Head of caudate nucleus (tissue), 42 donors: ENCODE measurements at places on chromosomes 5 and 9.

DNA sequence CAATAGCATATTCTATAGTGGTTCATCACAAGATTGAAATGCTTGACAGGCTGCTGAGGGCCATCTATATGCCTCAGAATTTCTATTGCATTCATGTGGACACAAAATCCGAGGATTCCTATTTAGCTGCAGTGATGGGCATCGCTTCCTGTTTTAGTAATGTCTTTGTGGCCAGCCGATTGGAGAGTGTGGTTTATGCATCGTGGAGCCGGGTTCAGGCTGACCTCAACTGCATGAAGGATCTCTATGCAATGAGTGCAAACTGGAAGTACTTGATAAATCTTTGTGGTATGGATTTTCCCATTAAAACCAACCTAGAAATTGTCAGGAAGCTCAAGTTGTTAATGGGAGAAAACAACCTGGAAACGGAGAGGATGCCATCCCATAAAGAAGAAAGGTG lies 43.8 kb downstream of the GCNT1 start:
- no peak for DNase-seq

DNA sequence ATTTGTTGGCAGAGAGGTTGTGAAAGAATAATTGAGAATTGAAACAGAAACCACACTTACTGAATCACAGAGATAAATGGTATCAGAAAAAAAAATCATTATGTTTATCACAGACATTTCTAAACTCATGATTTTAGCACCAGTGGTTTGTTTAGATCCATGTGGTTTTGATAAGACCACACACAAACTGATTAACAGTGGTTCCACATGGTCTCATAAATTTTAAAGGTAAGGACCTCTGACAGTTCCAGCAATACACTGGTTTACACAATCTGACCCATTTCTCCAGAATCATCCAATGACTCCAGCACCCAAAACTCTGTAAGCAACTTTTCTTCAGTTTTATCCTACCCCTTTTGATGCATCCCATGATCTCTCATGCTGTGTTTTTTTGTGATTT lies 261.2 kb downstream of the ANXA1 start:
- no peak for DNase-seq

- DNase-seq = no peak
Measured at GRCh38 chr5:23994581-23995370, 487.4 kb downstream of the PRDM9 start.

DNA sequence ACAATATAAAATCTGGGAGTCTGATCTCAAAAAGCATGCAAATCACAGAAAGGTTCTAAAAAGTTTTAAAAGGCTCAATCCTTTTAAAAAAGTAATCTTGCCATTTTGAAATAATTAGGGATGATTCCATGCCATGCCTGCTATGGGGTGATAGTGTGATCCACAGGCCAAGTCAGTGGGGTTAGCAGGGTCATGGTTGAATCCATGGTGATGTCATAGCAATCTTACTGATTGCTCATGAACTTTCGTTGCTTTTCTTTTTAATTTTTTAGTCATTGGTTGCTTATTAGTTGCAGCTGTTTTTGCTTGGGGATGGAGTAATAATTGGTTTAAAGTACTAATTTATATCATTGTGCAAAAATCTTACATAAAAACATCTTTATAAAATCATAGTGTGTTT lies 485.0 kb downstream of the ENC1 start:
- DNase-seq = no peak

GRCh38 chr9:104927216-104927911 lies 591 bp downstream of the ABCA1 start:
- no peak for DNase-seq

DNA sequence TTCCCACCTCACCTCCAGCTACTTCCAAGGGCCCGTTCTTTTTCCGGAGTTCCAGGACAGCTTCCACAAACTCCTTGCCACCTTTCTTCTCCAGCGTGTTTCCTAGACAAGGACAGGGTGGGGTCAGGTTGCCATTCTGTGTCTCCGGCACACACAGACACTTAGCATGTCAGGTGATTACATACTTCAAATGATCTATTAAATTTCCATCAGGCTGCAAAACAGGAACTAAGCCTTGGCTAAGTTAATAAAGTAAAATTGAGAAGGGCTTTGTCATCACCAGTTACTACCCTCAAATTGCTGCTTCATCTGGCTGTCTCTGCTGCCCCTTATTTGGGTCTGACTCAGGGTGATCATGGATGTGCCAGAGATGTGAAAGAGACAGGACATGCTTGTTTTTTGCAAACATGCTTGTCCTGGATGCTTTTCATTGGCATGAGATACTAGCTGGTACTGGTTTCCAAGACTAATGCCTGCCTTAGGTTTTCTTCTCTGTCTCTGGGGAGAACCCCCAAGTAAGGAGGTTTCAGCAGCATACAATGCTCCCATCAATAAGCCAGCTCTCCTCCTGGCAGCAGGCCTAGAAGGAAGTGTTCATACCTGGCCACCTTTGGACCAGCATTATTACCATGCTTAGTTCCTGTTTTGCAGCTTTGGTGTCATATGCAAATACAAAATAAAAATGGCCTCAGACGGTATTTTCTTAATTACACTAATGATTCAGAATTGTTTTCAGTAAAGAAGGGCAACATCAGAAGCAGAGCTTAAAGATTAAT lies 52.9 kb downstream of the MACROH2A1 start:
- DNase-seq = no peak

DNA sequence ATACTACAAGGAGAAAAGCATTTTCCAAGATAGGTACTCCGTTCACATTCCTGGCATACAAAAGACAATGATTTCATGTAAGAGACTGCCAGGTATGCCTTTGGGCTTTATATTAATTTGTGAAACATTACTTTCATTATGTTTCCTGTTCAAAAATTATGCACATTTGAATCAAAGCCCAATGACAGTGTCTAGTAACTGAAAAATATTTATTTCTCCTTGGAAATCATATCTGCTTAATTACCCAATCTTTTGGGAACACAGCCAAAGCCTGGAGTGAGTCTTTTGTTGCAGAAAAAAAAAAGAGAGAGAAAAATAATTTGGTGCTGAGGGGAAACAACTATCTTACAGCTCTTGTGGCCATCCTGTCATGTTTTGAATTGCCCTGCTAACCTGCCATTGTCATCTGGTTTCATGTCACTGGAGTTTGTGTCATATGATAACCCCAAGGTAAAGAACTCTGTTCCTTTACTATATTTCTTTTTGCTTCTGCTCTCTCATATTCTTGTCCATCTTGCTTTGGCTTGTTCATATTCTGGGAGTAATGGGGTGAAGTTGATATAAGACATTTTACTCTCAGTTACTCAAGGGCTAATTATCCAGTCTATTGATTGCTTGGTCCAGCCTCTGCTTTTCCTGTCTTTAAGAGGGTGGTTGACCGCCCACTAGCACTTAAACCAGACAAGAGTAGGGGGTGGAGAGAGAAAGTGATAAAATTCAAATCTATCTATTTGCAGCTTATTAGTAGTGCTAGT lies 238.3 kb upstream of the NUDT12 start:
- DNase-seq = no peak

GRCh38 chr9:135850737-135851136 lies 56.6 kb downstream of the CAMSAP1 start:
- DNase-seq = peak; percentile 29

DNA sequence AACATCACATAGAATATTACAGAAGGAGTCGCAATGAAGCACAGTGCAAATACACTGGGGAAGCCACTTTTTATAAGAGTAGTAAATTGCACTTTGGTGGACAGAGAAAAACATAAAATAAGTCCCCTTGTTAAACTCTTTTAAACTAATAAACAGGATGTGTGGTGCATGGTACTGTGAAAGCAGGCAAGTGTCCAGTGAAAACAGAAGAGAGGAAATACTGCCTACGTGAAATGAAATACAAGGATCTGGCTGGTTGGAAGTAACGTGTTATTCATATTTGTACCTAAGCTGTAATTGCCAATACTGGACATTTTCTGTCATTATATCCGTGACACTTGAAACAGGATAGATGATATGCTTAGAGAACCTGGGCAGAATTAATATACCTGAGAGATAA lies 191.9 kb upstream of the SLC27A6 start:
- no peak for DNase-seq

DNA sequence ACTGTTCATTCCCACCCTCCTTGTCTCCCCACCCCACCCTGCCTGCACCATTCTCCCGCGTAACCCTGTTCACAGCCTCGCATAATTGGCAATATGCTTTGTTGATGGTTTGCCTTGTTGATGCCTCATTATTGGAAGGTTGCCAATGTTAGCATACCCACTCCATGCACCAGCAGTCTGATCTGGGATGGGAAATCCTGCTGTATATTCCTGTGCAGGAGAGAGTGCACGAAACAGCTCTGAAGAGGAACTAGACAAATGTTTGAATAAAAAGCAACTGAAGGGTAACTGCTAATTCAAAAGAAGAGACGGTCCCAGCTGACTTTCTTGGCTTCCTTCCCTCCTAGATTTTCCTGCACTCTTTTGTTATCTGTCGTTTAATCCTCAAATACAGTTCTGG lies 271.7 kb upstream of the TLE4 start:
- DNase-seq = no peak

DNA sequence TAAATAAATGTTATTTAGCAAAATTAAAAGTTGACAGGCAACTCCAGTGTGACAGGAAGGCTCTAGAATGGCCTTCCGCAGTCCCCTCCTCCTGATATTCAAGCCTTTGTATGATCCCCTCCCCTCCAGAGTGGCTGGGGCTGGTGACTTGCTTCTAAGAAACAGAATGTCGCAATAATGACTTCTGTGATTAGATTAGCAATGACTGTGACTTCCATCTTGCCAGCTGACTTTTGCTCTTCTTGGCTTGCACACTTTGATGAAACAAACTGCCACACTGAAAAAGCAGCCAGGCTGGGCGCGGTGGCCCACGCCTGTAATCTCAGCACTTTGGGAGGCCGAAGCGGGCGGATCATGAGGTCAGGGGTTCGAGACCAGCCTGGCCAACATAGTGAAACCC lies 106.5 kb upstream of the LARP1 start:
- DNase-seq = no peak

GRCh38 chr5:146026307-146027010 lies 78.9 kb downstream of the PLAC8L1 start:
- DNase-seq = no peak

DNA sequence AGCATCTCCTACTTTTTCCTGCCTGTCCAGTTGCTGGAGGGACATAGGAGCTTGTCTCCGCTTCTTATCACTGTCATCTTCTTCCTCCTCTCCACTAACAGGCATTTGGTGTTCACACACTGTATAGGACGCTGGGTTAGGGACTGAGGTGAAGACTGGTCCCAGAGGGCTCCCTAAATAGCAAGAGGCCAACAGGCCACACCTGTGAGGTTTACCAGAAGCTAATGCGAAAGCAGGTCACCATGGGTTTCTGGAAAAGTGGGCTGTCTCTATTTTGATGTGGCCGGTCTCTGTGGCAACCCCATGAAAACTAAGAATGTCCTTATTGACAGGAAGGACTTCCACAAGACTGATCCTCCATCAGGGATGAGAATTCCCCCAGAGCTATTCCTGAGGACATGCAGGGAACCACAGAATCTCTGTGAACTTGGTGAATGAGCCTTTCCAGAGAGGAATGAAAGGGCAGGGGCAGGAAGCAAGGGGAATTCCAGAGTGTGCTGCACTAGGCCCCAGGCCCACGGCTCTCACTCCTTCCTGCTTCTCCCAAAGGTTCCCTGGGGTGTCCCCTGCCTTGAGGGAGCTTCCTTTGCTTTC lies 61.7 kb downstream of the DAP start:
- DNase-seq = no peak

GRCh38 chr5:138573949-138574670 lies 1.1 kb downstream of the HSPA9 start:
- no peak for DNase-seq

- DNase-seq = no peak
Measured at GRCh38 chr5:139684350-139684880, 36.3 kb downstream of the CXXC5 start.

DNA sequence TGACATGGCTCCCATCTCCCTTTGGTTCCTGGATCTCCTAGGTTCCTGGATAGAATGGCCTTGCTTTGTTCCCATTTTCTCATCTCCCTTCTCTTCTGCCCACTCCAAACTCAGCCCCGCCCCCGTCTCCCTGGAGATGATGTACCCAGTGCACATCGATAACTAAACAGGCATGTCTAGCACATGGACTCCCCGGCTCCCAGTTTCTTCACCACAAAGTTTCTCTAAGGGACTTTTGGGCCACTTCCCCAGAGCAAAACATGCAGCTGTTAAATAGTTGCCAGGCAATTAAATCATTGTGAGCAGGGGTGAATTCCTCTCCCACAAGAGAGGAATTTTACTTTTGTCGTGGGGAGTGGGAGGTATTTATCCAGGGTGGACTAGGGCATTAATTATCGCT lies 259.0 kb downstream of the GADD45G start:
- DNase-seq = no peak

DNA sequence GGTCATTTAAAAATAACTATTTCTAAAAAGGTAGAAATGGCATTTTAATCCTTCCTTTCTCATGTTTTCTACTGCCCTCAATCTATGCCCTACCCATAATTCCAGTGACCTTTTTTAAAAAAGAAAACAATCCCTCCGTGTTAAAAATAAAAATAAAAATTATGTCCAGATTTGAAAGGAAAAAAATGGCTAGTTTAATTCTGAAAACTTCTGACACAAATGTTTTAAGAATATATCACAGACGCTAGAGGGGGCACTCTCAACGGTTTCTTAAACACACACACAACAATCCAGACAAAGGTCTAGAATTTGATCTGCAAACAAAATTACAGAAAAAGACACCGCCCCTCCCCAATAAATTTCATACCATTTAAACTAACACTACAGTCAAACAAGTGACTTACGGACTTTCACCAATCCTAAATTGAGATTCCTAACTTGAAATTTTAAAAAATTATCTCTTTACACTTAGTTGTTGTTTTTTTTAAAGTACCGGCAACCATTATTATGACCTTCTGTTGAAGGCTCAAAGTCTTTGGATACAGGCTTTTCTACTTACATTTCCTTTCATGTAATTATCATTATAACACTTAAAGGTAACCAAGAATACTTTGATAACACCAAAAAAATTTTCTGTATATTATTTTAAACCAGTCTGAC lies 38.2 kb downstream of the CLINT1 start:
- no peak for DNase-seq

DNA sequence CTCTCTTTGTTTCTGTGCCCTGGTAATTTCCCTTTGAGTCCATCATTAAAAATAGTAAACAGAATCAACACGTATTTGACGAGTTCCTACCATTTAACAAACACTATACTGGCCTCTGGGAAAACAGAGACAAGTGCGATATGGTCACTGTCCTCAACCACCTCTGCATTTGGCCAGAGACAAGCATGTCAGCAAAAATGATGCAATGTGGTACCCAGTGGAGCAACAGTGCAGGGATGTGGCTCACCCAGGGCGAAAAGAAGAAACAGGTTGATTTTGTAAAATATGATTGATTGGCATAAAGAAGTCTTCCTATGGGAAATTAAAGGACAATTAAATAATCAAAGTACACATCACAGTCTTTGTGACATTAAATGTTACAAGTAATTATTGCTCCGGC lies 99.1 kb downstream of the CFAP90 start:
- no peak for DNase-seq

DNA sequence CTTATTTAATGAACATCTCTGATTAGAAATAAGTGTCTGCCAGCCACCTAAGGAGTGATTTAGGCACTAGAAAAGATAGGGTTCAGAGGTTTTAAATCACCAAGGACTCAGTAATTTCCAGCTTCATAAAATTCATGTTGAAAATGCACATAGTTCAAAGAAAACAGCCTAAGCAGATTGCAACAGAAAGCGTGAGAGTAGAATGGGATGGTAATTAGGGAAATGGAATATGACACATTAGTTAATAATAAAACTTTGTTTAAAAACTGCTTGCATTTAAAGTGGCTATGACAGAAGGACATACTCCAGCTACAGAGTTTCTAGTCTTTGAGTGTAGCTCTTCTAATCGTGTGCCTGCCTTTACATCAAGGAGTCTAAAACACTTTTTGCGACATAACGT lies 490.8 kb downstream of the TLE4 start:
- DNase-seq = no peak
